ENCODE measurements at places on chromosomes 13 and 19.

DNA sequence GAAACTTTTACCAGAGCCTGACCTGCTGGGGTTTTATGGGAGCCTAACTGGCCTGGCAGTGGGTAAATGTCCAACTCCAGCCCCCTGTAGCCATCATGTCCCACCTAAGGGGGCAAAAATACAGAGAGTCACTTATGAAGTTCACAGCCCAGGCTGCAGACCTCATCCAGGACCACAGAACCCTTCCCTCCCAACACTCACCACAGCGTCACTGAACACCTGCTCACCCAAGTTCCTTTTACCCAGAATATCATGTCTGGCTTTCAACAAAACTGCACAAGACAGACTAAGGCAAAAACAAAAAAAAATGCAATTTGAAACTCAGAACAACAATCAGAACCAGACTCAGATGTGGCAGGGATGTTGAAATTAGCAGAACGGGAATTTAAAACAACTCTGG is 6.4 kb downstream of the CEACAM3 start:
- no peak for DNase-seq

DNA sequence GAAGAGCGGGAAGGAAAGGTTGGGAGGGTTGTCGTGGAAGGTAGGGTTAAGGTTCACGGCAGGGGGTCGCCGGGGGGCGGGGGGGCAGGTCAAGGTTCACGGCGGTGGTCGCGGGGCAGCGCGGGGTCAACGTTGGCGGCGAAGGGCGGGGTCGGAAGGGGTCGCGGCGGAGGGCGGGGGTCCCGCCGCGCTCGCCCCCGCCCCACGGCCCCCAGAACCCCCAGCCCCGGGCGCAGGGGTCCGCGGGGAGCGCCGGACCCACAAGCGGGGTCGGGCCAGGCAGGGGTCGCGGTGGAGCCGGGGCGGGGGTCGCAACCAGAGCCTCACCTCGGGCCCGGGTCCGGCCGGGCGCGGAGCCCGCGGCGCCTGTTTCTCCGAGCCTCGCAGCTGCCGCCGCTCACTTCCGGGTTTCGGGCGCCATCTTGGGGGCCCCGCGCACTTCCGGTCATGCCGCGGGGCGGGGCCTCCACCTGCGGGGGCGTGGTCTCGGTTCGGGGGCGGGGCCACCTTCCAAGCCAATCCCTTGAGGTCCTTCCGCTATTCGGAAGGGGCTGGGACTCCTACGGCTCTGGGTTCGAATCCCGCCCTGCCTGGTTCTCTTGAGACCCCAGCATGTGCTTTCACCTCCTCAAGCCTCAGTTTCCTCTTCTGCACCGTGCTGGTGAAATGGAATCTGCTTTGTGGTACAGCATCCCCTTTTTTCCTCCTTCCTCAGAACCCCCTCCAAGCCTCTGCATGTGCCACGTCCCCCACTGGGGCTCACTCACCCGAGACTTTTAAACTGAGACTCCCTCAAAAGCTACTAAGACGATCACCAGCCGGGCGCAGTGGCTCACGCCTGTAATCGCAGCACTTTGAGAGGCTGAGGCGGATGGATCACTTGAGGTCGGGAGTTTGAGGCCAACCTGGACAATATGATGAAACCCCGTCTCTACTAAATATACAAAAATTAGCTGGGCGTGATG is at the start of gene SBNO2:
TSS of gene SBNO2 (minus strand) at position 424 of the 965 bp plus-strand sequence. CDS start 19,992 bp downstream, outside the sequence.
- DNase-seq: peak; percentile 89

DNA sequence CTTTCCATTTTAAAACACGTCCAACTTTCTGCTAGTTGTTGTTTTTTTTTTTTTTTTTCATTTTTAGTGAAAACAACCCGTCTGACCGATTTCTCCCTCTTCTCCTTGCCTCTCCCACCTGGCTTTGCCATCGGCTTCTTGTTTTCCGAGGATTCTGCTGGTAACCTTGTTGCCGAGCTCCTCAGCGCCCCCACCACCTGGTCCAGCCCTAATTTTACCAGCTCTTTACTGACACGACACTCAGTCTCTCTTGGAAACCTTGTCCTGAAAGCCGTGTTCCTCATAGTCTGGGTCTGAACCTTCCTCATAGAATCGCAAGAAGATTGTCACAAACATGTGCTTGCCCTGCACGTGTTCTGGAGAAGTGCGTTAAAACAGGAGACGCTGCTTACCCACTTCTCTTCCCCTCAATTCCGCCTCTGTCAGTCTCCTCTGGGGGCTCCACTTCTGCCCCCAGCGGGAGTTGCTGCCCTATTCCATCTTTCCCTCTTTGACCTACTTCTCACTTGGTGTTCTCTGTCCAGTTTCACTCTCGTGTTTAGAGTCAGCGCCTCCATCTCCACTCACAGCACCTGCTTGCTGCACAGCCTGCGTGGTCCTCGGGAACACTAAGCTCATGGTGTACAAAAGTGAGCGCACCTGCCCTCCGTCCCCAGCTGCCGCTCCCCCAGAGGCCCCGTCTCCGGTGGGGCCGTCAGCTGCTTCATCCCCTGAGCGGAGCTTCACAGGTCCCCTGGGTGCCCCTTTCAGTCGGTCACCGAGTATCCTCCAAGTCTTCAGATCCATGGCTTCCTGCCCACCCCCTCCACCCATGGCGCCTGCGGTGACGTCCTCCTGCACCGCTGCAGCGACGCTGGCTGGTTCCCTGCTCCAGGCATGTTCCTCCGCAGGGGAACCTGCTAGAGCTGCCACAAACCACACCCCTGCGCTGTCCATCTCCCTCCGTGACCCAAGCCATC is 65.1 kb downstream of the TM9SF2 start:
- DNase-seq: no peak

DNA sequence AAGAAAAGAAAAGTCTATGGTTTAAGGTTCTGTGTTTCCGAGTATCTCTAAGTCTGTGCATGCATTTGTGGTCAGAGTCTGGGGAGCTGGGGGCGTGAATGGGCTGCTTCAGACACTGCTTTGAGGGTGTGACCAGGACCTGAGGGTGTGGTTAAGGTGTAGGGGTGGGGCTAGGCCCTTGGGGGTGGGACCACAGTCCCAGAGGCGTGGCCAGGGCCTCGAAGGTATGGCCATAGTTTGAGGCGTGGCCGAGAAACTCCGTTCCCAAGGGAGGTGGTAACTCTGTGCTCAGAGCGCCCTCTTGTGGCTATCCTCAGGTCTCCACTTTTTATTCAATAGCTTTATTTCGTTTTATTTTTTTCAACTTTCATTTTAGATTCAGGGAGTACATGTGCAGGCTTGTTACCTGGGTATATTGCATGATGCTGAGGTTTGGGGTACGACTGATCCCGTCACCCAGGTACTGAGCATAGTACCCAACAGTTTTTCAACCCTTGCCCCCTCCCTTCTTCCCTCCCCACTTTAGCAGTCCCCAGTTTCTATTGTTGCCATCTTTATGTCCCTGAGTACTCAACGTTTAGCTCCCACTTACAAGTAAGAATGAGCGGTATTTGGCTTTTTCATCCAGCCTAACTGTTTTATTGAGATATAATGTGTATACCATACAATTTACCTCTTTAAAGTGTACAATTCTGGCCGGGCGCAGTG is 7.0 kb upstream of the CBLC start:
- DNase-seq: peak; percentile 93

DNA sequence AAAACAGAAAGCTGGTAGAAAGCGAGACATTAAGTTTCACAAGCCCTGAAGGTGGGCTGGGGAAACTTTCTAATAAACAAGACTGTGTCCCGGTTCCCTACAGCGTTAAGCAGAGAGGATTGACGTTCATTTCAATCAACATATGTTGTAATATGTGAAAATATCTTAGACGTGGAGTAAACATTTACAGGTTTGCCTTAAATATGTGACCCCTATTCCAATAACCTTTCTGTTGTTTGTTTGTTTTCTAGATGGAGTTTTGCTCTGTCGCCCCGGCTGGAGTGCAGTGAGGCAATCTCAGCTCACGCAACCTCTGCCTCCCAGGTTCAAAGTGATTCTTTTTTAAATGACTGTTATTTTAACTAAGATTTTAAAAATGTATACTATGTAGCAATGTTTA is 526.2 kb downstream of the SUCLA2 start:
- no peak for DNase-seq

- DNase-seq: no peak
Measured at GRCh38 chr13:33838647-33839046, 20.7 kb downstream of the RFC3 start.

DNA sequence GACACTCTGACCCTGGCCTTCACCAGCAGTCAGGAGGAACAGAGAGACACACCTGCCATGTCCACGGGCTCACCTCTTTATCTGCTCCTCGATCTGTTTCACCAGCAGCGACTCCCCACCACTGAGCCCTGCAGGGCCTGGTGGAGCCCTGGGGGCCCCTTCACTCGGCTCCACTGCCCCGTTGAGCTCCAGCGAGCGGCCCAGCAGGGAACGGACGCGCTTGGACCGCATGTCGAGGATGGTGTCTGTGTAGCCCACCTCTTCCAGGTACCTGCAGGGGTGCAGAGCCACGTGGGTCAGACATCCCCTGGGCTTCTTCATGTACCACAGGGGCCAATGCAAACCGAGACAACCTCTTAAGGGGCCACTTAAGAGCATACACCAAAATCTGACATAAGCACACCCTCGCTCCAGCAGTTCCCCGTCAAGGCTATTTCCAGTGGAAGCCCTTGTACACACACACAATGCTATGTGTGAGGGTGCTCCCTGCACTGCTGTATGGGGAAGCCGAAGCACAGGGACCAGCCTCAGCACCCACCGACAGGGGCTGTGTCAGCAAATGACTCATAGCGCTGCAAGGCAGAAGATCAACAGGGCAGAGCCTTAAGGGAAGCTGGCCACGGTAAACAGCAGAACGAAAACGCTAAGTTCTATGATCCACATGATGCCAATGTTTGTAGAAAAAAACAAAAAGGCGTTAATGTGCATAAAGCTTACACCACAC is 12.7 kb upstream of the FKRP start:
- no peak for DNase-seq

DNA sequence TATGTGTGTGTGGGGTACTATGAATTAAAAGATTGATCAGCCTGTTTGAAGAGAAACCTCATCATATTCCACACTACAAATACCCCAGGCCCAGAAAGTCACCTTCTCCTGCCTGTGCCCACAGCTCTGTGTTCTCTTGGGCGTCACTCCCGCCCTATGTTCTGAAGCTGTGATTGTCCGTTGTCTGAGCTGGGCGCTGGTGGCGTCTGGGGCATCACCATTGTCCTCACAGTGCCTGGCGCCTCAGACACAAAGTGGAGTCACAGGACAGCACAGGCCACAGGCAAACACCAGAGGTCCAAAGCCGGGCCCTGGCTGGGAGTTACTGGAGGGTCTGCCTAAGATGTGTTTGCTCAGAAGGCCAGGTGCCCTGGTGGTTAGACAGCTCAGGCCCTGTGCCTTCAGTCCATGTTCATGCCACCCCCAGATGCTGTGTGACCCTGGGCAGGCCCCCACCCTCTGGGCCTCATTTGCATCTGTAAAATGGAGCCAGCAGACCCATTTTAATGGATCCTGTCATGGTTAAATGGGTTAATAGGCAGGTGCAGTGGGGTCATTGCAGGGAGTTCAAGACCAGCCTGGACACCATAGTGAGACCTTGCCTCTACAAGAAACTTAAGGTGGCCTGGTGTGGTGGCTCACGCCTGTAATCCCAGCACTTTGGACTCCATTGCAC is 34.5 kb downstream of the DNM2 start:
- DNase-seq: no peak

DNA sequence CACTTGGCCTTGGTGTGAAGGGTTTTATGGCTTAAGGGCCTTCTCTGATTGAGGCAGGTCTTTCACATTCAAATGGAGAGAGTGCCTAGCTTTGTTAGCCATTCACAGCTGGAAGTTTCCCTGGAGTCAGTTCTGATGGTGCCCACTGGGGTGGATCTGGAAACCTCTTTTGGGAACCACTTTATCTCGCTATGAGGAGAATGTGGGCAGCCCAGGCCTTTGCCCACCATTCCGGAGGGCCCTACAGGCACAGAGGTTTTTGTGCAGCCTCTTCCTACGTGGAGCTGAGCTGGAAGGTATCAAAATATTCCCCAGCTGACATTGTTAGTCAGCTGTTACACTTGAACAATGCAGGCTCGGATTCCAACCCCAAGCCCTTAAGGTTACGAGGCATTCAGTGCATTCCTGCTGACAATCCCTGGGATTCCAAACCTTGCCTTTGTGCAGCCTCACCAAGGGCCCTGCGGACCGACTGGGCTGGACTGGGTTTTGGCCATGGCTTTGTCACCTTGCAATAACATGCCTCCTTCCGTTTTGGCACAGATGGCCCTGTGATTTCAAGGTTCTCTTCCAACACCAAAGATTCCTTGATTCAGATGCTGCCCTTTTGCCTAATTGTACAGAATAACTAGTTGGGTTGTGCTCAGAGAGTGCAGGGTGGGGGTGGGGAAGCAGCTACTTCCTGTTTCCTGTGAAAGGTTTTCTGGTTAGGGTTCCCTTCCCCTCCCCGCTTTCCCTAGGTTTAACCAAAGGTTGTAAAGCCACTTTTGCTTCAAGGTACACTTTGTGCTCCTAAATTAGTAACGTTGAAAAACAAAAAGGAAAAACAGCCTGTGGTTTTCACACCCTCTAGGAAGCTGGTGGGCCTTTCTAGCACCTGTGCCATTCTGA is 27.0 kb downstream of the SAE1 start:
- DNase-seq: no peak

DNA sequence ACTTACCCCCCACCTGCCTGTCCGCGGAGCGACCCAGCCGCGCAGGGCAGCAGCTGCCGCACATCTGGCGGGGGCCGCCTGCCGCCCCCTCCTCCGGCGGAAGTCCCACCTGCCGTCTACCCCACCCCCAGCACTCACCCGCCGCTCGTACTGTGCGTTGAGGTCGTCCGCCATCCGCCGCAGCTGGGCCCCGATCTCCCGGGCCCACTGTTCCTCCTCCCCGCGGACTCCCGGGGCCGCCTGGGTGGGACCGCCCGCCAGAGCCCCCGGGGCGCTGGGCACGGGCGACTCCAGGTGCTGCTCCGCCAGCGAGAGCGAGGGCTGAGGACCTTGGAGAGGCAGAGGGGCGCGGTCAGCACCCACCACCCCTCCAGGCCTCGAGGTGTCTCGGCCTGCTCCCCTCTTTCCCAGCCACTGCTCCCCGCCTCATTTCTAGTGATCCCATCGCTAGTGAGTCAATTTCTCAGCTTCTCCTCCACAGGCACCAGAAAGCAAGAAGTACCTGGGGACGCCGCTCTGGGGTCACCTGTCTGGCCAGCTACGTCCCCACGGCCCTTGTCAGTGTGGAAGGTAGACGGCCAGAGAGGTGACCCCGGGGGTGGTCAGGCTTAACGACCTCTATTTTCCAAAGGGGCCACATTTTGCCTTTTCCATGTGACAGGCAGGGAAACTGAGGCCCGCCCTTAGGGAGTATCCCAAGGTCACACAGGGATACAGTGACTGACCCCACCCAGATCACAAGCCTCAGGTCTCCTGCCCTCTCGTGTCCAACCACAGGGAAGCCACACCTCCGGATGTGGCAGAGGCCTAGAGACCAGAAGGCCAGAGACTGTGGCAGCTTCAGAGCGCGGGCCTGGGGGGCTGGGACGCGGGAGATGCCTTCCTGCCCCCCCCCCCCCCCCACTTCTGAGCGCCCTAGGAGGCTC is 4.3 kb downstream of the BBC3 start:
- no peak for DNase-seq

- no peak for DNase-seq
Measured at GRCh38 chr13:52845334-52845761, 3.1 kb downstream of the PCDH8 start.
